Stimulated activated CD8-positive, alpha-beta memory T cell treated with anti-CD3 and anti-CD28 coated beads, Interleukin-7, amount 100 ng/mL, for 1 hour (primary cell): ENCODE measurements at places on chromosomes 7 and 10.

DNA sequence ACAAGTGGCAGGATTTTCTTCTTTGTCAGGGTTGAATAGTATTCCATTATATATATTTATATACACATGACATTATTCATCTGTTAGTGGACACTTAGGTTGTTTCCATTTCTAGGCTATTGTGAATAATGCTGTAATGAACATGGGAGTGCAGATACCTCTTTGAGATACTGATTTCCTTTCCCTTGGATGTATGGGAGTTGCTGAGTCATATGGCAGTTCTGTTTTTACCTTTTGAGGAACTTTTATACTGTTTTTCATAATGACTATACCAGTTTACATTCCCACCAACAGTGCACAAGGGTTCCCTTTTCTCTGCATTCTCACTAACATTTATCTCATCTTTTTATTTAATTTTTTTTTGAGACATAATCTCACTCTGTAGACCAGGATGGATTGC, 1.8 kb upstream of the CLCN1 start:
- no peak for DNase-seq

DNA sequence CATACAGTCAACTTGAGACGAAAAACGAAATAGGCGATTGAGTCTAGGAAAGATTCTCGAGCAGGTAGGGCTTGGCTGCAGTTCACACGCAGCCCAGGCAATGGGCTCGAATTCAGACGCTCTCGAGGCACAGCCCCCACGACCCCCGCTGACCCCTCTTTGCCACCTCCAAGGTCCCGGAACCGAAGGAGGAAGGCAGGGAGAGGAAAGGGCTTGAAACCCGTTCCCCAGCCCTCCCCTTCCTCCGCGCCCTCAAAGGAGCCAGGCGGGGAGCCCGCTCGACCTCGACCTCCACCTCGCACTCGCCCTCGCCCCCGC, 441 bp downstream of the CCDC186 start:
- DNase-seq, result no peak

- DNase-seq, result no peak
Observed at GRCh38 chr7:87218796-87219544, 562 bp downstream of the TMEM243 start.

DNA sequence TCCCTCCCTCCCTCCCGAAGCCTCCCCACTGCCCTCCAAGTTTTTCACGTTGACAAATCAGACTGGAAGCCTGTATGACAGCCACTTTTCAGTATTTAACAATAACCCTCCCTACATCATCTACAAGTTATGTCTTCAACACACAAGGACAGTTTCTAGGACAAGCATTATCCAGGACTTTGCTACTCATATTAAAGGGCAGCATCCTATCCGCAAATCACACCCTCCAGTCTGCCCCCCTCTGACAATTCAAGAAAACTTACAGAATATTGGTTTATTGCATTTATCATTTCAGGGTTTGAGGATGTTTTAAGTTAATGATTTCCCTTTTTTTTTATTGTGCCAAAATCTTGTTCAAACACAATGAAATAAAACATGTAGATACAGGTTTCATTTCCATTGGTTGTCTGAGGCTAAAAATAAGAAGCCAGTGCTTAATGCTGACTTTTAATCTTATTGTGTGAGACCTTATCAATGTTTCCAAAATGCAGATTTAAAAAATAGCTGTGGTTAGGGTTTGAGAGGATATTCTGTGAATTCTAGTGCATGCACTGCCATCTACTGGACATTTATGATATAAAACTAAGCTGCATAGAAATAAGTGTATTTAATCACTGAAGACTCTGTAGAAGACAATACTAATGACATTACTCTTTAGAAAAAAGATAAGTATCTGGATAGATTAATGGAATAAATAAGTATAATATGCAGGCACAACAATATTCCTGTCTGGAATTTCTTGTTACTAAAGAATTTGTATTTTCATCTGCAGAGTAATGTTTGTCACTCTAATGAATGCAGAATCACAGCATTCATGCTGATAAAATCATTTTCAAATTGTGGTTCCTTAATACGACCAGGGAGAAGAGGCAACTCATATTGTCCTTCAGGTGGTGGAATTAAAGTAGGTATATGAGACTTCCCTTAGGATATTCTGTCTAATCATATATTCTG, 64.1 kb downstream of the CAV1 start:
- DNase-seq, result no peak

DNA sequence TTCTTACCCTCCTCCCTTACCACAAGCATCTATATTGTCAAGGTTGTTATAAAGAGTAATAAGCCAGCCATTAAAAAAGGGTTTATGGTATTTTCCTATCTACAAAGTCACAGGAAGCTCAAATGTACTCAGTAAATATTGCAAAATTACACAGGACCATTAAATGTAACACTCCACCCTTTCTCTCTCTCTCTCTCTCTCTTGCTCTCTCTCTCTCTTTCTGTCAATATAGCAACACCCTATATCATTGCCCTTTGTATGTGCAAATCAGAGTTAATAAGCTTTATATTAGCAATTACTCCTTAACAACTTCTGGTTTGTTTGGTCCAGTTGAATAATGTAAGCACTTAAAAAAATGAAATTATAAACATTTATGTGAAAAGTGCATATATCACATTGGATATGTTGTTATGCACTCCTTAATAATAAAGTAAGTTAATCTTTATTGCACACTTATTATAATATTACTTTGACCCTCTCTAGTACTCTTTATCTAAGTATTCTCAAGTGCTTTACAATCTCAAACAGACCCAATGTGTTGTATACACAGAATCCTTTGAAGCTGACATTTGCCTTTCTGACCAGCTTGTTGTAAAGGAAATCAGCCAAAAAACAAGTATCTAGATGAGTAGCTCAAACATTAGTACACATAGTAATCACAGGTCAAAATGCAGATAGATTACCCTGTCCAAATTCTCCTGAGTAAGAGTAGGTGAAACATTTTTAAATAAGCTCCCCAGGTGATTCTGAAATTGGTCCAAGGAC, 93.2 kb downstream of the CFTR start:
- no peak for DNase-seq

GRCh38 chr10:17473228-17473950, 19.0 kb upstream of the ST8SIA6 start:
- DNase-seq, result no peak

- no peak for DNase-seq
Observed at GRCh38 chr10:18224626-18225445, 84.6 kb downstream of the CACNB2 start.

- no peak for DNase-seq
Observed at GRCh38 chr10:96074776-96075175, 31.4 kb downstream of the CCNJ start.

DNA sequence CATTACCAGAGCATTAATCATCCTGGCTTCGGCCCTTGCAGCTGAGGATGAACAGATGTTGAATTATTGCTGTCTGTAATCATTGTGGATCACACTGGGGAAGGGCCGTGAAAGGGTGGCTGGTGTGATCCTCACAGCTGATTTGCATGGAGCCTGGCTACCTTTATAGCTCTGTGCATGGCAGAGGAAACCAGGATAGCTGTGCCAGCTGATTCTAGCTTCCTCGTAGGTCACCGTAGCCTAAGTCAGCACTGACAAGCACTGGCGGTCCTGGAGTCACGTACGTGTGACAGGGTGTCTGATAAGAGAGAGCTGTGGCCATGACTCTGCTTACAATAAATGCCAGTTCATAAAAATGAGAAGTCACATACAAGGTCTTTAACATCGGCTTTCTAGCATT, 76.5 kb downstream of the INSYN2A start:
- DNase-seq, result no peak

- DNase-seq, result no peak
Observed at GRCh38 chr7:51290304-51290637, 26.3 kb downstream of the COBL start.

- no peak for DNase-seq
Observed at GRCh38 chr10:62580396-62580795, 206.2 kb downstream of the ZNF365 start.

DNA sequence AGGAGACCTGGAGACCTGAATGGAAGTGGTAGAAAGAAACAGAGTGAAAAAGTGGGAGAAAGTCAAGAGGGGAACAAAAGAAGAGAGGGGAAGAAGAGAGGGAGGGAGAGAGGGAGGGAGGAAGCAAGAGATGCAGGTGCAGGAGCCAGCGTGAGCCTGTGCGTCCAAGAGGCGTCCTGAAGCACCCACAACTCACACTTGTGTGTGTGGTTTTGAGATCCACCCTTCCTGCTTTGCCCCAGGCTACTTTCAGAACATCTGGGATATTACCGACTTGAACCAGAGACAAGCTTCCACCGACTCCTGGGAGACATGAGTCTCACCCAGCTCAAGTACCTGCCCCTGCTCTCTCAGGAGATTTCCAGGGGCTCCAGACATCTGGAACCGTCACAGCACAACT, 9.8 kb downstream of the AFAP1L2 start:
- DNase-seq, result no peak

DNA sequence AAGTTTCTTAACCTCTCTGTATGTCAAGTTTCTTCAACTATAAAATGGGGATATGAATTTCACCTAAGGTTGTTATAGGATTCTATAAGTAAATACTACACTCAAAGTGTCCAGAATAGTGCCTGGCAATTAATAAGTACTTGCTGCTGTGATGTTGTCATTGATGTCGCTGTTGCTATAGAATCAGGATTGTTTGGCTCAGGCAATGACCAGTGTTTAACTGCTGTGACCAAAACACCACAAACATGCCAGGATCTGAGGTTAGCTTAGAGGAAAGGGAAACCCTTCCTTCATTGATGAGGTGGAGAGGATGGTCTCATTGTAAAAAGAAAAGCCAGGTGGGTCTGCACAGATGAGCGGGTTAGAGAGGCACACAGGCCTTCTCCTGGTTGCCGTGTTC, 223.1 kb upstream of the INHBA start:
- DNase-seq, result no peak

GRCh38 chr10:86041116-86041515, 325.5 kb downstream of the GRID1 start:
- DNase-seq, result no peak

- no peak for DNase-seq
Observed at GRCh38 chr10:14784459-14785055, 9.9 kb upstream of the FAM107B start.

- no peak for DNase-seq
Observed at GRCh38 chr10:26475386-26475785, 37.2 kb downstream of the APBB1IP start.

DNA sequence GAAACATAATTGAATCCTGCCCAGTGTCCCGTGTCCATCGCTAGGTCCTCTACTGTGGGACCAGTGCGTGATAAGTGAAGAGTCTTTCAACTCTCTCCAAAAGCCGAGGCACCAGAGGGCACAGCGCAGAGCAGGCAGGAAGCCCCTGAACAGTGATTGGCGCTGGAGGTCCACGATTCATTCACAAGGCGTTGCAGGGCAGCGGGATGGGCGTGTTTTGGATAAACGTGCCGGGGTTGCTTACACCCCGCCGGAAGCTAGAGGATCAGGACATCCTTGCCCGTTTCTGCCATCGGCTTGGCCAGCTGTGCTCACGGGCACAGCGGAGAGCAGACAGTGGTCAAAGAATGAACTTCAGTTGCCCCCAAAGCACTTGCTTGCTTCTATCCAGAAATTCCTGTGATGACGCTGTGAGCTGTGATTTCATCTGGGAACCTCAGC, 86.0 kb upstream of the PFKP start:
- no peak for DNase-seq

DNA sequence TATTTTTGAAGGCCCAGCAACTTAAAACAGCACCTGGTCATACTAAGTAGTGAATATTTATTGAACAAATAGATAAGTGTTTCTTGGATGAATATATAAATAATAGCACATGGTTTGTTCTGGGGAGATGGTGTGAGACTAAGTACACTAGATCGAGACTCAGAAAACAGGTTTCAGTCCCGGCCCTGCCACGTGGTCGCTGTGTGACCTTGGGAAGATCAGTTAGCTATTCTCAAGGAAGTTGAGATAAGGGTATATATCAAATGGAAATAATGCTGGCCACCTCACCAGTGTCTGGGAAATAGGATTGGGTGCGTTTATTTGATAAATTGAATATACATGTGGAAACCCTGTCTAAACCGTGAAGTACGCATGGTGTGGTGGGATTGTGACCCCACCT, 354.6 kb downstream of the SDK1 start:
- no peak for DNase-seq

DNA sequence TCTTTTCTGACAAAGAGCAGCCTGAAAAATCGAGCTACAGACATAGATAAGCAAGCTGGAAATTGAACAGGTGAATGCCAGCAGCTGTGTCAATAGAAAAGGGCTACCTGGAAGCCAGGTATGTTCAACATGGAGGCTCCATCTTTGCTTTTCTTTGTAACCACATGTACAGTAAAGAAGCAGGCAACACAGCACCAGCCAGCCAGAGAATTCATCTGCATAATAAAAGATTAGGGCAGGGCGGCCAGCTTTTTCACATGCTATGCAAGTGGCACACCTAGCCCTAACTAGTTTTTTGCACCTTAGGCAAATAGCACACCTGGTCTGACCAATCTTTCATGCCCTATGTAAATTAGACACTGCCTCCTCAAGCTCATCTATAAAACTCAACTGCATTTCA, 25.7 kb downstream of the COG5 start:
- DNase-seq, result no peak

DNA sequence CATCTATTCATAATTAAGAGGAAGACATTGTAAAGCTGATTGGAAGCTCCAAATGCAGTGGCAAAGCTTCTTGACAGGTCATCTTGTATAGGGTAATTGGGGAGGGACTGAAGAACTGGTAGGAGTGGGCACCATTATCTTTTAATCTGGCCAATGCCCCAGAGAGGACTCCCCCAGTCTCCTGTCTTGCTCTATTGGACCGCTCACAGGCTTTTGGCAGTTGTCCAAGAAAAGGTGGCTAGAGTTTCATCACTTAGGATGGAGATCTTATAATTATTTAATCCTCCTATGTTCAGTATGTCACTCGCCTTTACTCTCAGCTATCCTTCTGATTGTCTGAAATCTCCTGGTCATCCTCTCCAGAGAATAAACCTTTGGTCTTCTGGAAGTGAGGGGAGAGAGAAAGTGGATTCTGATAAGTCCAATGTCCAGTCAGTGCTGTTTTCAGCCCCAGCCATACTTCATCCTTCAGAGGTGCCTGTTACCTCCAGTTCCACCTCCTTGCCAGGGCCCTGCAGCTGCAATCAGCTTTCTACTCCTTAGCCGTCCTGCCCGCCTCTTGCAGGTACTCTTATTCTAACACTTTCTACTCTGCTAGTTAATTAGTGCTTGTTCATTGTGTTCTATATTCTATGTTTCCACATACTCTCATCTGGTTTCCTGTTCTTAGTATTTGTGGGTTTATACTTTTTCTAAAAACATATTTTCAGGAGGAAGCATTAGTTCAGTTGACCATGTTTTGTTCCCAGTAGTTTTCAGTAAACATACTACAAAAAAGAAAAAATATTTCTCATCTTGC, 241.6 kb downstream of the NSUN6 start:
- no peak for DNase-seq
